ENCODE measurements at places on chromosomes 4 and X.

- DNase-seq, result peak; percentile 27
Measured at GRCh38 chrX:85243761-85244449, at the start of the genes SATL1 and ZNF711. Gene SATL1, minus strand, starts transcription at chrX:85243779. Its CDS starts 134,811 bp downstream, at chrX:85108968. Gene ZNF711, plus strand, starts transcription at chrX:85243991. Its CDS starts 3,582 bp downstream, at chrX:85247573.

DNA sequence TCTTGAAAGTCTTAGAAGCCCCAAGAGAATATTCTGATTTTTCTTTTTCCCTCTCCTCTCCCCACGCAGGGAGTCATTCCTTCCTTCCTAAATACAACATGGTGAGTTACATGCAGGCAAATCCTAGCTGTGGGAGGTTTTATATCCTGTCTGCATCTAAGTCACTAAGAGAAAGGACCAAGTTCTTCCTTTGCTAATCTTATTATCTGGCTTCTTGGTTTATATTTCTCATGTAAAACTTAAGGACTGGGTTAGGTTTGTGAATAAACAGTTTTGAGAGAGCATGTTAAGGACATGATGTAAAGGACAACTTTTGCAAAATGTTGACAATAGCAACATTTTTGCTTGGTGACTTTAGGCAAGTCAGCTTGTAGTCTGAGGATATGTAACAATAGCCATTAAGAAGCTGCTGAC lies 5.1 kb upstream of the CXCL9 start:
- DNase-seq, result no peak

DNA sequence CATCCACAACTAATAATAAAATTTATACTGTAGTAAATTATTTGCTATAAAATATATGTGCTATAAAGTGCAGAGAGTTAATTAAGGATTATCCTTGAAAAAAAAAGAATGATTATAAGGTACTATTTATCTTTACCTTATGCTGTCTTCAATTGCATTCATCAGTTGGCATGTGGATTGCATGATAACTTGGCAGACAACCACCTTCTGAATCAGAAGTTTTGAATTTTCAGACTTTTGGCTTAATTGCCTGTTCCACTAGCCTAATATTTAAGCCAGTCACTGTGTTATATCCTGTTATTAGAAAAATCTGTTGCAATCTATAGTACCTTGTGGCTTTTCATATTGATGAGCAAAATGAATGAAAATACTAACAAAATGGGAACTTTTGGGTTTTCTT lies 1040.3 kb upstream of the PCDH10 start:
- DNase-seq, result no peak

DNA sequence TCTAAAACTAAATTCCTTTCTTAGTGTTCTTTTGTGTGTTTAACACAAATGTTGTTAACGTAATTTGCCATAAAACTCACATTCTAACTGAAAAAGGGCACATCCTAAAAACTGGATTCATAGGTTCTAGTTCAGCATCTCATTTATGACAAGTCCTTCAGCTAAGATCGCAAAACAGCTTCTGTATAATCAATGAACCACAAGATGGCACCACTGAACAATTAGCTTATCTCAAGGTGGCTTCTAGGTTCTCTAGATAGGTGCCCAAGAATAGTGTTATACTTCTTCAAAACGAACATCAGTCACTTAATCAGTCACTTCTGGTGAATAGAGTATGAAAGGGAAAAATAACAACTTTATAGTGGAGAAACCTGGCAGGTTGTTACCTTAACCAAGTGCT lies 54.3 kb downstream of the NRK start:
- no peak for DNase-seq

DNA sequence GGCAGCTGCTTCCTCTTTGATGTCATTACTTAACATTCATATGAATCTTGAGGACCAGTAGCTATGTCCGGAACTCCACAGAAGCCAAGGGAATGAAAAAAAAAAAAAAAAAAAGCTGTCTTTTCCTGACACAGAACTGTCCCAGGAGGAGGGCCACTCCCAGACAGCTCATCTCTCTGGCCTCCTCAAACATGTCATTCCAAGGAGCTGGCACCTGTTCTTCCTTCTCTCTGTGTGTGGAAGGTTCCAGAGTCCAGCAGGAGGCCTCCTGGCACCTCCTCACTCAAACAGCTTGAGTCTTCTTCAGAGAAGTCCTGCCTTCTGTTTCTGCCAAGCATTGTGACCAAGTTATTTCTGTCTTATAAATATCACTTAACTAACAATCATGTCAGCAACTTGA lies 458.5 kb downstream of the AFF2 start:
- no peak for DNase-seq

DNA sequence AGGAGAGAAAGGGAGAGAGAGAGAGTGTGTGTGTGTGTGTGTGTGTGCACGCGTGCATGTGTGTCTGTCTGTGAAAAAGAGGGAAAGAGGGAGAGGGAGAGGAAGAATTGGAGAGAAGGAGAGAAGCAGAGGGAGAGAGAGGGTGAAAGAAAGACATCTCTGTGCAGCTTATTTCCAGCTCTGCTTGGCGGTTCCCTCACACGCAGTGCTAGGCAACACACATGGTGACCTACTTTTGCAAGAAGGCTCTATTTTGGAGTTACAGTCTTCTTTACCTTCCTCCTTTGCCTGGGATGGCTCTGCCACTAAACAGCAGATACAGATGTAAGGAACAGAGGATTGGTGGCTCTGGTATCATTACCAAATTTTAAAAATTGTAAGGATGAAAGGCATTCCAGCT lies 40.1 kb downstream of the SLC16A2 start:
- no peak for DNase-seq

DNA sequence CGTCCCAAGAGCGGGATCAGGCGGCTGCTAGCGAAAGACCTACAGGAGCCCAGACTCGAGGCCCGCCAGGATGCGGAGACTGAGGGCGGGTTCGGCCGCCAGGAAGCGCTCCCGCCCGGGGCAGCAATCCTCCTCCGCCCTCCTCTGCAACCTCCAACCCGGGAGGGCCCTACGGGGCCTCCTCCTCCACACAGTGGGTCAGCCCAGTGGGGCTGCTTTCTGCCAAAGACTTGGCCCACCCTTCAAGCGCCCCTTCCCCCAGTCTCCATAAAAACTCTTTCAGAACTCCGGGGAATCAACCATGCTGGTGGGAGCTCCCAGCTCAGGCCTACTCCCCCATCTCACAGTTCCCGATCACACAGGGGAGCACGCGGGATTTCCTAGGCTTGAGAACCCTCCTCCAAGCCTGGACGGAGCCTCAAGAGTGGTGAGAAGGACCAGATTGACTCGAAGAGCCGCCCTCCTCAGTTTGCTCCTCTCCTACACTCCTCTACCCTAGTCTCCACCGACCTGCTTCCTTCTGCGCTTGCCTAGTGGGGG lies 77.5 kb downstream of the RLIM start:
- DNase-seq, result no peak

GRCh38 chrX:63918611-63919010 lies 133.6 kb upstream of the ARHGEF9 start:
- no peak for DNase-seq

GRCh38 chr4:112284662-112285411 lies 867 bp downstream of the TIFA start:
- DNase-seq, result no peak

DNA sequence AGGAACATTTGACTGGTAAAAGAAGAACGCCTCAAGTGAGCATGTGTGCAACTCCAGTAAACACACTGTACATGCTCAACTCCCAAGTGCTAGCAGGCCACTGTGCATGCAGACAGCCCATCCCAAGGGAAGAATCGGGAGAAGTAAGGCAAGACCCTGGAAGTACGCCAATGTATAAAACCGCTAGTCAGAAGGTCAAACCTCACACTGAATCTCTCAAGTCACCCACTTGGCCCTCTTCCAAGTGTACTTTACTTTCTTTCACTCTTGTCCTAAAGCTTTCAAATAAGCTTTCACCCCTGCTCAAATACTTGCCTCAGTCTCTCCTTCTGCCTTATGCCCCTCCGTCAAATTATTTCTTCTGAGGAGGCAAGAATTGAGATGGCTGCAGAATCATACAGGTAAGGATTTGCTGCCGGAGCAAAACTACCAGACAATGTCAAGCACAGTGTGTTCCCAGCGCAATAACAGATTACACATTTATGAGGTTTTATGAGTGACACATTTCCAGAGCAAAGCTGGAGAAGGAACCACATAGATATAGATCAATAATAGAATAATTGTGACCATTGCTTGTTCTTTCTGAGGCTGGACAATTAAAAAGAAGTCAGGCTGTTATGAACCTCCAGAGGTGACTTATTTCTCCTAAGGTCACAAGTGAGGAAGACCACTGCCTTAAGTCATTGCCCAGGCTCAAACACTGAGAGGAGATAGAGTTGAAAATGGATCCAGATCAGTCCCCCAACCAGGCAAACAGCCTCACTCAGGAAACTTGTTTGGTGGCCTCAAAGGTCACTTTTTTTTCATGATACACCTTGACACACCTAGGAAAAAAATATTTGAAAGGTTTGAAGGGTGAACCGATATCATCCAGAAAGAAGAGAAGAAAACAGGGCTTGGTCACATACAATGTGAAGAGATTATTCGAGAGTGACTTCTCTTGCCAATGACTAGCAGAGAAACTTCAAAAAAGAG lies 26.3 kb downstream of the CXCL1 start:
- DNase-seq, result no peak

GRCh38 chr4:113147498-113148111 lies 98.2 kb downstream of the ANK2 start:
- no peak for DNase-seq

DNA sequence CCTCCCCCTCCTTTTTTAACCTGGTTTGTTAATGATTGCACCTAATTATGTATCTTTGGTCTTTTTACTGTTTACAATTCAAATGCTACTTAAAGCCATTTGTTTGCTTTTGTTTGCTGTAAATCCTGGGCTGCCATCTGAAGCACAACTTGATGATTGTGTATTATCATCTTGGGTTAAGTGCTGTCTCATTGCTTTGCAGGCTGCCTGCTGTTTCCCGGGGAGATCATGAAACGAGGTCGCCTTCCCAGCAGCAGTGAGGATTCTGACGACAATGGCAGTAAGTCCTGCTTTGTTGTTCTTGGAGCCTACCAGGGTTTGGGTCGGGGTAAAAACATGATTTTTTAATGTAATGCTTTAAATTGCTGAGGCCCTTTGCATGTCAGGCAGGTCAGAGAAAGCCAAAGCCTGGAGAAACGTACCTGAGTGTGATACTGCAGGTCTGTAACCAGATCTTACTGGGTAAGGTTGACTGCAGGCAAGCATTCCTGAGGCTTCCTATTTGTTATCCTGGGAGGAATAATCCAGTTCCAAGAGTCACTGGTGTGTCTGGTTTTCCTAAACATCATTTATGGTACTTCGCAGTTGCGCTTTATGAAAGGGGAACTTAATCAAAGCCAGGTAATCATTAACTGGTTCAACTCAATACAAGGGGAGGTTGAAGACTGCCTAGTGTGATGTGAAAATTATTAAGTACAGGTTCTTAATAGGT lies 22.2 kb downstream of the JADE1 start:
- no peak for DNase-seq

- DNase-seq, result no peak
Measured at GRCh38 chr4:38306482-38307071, 346.4 kb downstream of the PTTG2 start.

DNA sequence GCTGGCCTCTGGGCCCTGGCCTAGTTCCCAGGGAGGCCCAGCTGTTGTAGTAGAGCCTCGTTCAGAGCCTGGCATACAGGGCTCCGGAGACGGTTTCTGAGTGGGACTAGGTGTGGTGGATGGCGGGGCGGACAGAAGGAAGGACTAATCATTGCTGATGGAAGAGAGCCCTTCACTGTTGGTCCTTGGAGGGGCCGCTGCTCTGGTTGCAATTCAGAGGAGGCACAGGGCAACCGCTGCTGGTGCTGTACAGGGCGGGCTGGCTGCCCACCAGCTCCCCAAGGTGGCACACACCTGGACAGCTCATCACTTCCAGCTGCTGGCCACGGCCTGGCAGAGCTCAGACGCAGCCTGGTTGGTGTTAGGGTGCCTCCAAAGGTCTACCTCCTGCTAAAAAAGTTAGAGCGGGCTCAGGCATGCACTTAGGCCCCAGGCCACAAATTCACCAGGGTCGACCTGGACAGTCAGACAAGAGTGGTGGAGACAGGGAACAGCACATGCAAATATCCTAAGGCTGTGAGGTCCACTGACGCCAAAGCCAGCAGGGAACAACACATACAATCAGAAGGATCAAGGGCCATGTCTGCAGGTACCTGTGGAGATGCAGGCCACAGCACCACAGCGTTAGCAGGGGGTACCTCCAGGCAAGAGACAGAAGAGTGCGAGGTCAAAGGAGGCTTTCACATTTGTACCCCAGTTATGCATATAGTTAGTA lies 7.5 kb upstream of the RNF4 start:
- no peak for DNase-seq

DNA sequence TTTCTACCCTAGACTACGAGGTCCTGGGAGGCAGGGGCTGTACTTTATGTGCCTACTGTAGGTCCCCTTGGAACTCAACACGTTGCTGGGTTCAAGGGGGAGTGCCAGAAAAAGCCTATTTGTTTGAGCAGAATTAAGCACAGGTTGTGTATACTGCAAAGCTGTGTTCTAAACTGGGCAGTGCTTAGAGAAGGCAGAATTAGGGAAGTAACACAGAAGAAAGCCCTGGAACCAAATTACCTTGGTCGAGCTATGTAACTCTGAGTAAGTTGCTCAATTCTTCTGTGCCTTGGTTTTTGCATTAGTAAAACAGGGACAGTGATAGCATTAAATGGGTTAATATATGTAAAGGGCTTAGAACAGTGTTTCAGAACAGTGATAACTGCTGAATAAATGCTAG lies 245.0 kb upstream of the SFRP2 start:
- no peak for DNase-seq

DNA sequence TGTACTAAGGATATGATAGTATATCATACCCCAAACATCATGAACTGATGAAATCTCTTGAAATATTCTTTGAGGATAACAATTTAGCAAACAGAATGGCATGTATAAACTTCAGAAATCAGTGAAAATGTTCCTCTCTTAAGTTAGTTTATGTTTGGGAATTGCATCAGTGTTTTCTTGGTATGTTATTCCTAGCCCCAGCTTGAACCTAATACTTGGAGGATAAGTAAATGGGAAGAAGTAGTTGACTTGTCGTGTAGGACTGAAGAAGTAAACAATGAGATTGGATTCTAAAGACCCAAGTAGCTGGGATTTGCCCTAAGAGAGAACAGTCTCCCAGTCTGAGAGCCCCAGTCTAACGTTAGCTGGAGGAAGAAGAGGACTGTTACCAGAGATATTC lies 355.7 kb downstream of the GALNTL6 start:
- DNase-seq, result no peak

GRCh38 chr4:54065282-54066087 lies 1.1 kb upstream of the CHIC2 start:
- no peak for DNase-seq

DNA sequence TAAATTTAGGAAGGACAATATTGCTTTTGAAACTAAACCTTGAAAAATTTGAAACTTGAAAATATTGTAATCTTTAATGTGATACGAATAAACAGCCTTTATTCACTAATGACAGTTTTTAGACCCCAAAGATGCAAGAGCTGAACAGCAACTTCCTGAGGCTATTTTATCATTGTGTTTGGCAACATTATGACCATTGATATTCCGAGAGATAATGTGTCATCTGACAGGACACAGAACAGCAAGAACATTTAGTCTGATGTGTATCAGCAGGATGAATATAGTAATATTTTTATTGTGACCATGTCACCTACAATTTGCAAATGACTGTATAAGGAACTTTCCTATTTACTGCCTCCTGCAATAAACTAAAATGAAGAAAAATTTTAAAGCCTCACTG lies 316.0 kb downstream of the ADAM29 start:
- no peak for DNase-seq
